ENCODE measurements at places on chromosomes 6 and 20.

GRCh38 chr20:34179637-34180360 is 61.4 kb upstream of the ASIP start:
- DNase-seq: no peak

DNA sequence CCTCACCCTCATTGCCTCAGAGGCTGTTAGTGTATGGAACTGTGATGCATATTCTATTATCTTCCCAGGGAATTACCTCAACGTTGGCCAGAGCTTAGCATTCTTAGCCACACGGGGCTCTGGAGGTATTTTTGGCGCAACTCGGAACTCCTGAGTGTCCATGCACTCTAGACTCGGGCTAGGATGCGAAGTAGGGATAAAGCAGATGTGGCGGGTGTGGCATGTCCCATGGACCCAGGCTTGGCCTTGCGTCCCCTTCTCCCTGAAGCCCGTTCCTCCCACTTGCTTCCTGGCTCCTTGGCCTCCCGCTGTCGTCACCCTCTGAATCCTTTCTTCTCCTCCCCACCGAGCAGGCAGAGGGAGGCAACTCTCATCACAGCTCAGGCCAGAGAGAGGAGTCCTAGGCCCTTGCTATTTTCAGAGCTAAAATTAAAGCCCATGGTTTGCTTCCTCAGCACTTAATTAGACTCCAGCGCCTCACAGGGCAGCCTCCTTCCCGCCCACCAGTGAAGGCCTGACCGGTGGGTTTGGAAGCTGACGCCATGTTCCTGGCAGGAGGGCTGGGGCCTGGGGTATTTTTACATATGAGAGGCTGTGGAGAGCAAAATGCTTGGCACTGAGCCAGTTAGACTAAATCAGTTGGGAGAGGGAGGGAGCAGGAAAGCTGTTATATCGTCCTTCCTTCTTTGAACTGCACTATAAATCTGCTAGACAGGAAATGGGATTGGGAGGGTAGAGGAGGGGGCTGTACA is 138.7 kb downstream of the FOXO3 start:
- DNase-seq: no peak

DNA sequence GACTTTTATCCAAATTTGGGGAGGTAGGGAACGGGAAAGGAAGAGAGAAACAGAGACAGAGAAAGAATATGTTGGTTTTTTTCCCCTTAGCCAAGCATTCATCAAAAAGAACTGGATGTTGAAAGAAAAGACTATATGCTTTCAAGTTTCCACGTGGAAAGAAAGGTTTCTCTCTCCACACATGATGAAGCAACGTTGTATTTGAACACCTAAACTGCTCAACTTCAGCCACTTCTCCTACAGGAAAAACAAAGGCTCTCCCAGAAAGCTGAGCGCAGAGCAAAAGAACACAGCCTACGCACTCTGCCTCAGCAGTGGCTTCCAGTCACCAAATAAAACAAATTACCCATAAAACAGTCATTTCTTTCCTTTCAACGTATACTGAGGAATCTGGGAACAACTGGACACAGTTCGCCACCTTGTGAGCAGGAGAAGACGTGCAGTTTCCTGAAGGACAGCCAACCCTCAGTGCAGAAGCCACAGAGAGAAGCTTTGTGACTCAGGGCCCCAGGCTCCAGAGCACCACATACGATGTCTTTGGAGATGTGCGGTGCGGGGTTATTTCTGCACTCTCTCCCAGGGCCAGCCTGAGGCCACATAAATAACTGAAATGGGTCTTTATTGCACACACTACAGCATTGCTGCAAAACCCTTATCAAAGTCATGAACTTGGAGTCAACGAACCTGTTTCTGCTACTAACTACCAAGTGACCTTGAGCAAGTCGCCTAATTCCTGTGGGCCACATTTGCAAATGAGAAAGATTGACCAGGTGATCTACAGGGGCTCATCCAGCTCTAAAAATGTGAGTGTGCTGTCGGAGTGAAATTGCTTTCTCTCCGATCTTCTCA is 10.1 kb downstream of the IL17F start:
- DNase-seq: no peak

GRCh38 chr20:32433311-32434021 is 75.3 kb downstream of the ASXL1 start:
- DNase-seq: no peak

DNA sequence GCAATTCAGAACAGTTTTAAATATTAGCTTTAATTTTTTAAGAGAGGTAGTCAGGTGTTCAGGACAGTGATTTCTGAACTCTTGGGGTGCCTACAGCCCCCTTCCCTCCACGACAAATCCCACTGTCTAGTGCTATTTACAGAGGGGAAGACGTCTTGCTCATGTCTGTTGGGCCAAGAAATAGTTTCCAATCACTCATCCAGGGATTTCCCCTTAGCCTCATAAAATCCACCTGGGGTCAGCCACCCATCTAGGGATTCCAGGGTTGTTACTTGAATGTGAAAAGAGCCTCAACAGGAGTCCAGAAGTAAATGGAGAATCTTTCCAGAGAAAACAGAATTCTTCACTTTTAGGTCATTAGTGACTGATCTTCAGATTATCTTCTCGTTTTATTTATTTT is 37.0 kb downstream of the BICRAL start:
- no peak for DNase-seq

GRCh38 chr6:72552938-72553337 is 68.9 kb upstream of the KCNQ5 start:
- DNase-seq: no peak

DNA sequence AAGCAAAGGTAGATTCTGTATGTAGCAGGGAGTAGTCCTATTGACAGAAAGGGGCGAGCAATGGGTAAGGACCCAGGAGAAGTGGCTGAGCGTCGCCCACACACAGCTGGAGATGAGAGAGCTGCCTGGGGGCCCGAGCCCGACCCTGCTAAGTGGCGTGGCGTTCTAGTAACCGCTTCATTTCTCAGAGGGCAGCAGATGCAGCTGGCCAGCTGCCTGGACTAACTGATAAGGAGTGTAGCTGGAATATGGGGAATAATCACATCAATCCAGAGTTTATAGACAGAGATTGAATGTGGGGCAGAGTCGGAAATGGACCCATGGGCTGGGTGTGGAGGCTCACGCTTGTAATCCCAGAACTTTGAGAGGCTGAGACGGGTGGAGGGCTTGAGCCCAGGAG is 64.4 kb downstream of the EZR start:
- DNase-seq: no peak

DNA sequence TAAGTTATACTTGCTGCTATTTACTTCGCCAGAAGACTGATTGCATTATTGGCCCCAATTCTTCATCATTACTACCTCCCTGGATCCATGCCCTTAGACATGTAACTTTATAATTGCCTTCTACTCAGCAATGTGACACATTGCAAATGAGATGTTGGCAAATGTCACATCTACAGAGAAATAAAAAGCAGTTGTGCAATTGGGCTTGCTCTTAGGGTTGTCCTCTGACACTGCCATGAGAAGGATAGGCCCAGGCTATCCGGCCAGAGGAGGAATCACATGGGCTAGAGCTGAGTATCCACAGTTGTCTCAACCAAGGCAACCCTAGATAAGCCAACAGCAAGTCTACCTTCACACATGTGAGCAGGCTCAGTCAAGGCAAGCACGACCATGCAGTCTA is 447.0 kb downstream of the PLCB1 start:
- no peak for DNase-seq

DNA sequence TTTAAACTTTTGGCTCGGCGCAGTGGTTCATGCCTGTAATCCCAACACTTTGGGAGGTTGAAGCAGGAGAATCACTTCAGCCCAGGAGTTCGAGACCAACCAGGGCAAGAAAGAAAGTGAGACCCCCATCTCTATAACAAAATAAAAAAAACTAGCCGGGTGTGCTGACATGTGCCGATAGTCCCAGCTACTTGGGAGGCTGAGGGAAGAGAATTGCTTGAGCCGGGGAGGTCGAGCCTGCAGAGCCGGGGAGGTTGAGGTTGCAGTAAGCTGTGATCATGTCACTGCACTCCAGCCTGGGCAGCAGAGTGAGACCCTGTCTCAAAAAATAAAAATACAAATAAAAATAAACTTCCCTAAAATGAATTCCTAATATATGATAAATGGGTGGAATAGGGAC is 50.4 kb downstream of the ZMYND8 start:
- no peak for DNase-seq

GRCh38 chr20:55166063-55166462 is 690.7 kb downstream of the DOK5 start:
- no peak for DNase-seq

DNA sequence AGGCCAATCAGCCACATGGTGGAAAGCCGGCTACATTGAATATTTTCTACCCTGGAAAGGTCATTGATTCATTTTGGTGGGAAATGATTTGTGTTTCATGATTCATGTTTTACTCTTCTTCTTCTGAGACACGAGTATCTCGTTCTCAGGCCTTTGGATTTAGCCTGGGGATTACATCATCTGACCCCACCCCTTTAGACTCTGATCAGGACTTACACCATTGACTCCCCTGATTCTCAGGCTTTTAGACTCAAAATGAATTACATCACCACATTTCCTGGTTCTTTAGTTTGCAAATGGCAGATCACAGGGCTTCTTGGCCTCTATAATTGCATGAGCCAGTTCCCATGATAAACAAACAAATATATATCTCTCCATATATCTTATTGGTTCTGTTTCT is 228.8 kb downstream of the ADGRG6 start:
- DNase-seq: no peak

GRCh38 chr20:39960522-39961428 is 728.3 kb downstream of the MAFB start:
- no peak for DNase-seq

DNA sequence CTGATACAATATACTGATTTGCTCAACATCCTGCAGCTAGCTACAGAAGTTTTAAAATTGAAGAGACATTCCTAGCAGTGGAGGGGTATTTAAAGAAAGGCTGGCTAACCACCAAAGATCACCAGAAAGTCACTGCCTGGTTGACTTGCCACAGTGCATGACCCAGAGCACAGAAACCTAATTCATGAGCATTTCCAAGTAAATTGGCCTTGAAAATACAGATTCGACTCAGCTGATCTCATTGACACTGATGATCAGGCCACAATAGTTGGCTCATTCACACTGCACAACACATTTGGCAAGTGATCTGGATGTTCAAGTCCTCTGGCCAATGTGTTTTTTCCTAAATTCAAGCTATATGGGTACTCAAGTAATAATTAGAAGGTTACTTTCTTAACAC is 13.3 kb upstream of the TDRD6 start:
- DNase-seq: no peak

GRCh38 chr6:109204511-109204910 is 109.2 kb downstream of the CEP57L1 start:
- DNase-seq: no peak

DNA sequence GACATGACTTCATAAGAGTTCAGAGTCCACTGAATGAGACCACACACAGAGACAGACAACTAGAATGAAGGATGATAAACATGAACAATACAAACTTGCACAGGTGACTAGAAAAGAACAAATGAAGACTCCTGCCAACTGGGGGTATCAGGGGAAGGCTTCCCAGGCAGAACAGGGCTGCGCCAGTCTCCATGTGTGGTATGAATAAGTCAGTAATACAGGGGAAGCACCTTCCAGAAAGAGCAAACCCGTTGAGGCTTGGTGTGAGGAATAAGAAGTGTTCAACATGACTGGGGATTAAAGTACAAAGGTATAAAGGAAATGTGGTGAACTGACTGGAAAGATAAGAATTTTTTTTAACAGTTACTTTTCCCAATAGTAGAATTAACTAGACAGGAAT is 3.7 kb upstream of the SLC17A2 start:
- DNase-seq: no peak

GRCh38 chr20:47606983-47607613 is 105.4 kb downstream of the NCOA3 start:
- no peak for DNase-seq

DNA sequence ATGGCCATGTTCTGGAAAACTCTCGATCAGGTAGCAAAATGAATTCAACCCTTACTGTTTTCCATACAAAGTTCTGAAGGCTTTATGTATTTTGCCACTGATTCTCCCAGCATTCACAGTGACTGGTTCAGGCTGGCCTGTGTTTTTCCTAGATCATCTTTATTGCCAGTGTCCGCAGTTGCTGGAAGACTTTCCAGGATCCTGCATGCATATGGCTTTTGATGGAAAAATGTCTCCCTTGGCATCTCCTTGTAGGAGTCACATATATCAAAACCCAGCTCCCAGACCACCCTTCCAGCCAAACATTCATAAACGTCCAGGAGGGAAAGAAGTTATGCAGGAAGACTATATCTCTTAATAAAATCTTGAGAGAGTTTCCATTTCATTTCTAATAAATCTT is 588.8 kb downstream of the MAFB start:
- DNase-seq: no peak

DNA sequence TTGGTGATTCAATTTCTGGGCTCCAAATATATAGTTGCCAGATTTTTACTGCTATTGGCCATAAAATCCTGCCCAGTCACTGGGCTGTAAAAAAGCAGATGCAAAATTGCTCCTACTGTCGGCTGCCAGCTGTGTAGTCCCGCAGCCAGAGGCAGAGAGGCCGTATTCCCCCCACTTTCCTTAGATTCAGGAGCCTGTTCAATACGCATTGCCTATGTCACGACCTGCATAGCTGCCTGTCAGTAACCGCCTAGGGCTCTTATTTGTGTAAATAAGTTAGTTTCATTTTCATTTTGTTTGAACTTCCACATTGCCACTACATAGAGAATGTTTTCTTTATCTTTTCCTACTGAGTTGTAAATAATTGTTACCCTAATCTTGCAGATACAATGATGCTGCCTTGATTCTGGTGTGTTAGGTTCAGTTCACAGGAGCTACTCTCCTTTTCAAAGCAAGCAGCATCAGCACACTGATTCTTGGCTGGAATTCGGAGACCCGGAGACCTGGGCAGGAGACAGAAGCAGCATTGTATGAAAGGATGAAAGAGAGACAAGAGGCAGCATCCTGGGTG is 46.0 kb upstream of the UST start:
- DNase-seq: no peak

DNA sequence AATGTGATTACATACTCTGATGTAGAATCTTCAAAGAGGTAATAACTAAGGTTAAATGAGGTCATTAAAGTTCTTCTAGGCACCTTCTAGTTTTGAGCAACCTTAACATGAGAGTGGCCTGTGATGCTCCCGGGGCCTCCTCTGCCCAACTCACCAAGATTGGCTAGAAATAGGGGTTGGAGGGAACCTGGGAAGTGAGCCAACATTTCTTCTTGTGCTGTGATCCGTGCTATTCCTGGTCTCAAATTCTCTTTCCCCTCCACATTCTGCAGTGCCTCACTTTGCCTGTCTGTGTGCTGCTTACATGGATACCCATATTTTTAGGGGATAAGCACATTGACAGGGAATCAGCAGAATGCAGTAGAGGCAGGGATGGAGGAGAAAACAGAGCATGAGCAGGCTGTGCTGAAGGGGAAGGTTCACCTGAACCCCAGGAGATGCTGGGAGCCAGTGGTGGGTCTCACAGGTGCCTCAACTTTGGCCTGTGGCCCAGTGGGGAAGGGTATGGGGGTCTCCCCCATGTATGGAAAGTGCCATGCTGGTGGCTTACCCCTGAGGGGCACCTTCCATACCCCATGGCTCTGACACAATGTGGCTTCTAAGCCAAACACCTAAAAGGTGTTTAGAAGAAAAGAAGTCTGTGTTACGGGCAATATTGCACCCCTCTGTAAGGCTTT is 164.7 kb upstream of the CHD6 start:
- DNase-seq: no peak
